ENCODE measurements at places on chromosomes 2 and 18.

DNA sequence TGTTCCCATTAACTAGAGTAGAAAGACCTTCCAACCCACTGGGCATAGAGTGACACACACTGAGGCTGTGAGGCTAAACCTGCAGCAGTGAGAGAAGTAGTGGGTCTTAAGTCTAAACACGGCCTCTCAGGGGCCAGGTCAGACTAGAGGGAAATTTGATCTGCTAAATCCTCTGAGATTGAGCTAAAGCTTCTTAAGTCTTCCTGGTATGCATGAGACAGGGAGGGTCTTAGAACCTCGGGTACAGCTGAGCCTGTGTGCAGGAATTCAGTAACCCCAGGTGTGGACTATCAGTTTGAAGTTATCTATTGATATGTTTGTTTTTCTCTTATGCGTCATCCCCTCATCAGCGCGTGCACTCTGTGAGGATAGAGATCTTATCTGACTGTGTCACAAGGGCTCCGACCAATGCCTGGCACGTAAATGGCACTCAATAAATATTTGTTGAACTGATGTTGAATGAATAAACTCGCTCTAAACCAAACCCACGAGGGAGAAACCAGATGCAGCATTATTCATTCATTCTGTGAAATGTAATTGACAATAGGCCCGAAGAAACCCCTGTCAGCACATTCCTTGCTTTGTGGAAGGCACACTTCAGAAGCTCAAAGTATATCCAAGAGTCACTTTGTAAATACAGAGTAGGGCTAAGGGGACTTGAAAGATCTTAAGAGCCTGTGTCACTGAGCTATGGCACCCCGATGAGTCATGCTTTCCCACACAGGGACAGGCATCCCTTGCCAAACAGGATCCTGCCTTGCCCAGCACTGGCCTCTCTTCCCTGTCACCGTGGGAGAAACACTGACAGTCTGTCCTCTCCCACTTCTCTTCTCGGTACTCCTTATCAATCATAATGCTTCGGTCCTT is 21.7 kb upstream of the RAB10 start:
- DNase-seq, result peak; percentile 92

GRCh38 chr2:209976698-209977385 is 25.6 kb upstream of the RPE start:
- DNase-seq, result no peak

- no peak for DNase-seq
Observed at GRCh38 chr18:79065802-79066201, 3.4 kb upstream of the ATP9B start.

- DNase-seq, result no peak
Observed at GRCh38 chr2:30363406-30363805, 83.6 kb upstream of the LCLAT1 start.

DNA sequence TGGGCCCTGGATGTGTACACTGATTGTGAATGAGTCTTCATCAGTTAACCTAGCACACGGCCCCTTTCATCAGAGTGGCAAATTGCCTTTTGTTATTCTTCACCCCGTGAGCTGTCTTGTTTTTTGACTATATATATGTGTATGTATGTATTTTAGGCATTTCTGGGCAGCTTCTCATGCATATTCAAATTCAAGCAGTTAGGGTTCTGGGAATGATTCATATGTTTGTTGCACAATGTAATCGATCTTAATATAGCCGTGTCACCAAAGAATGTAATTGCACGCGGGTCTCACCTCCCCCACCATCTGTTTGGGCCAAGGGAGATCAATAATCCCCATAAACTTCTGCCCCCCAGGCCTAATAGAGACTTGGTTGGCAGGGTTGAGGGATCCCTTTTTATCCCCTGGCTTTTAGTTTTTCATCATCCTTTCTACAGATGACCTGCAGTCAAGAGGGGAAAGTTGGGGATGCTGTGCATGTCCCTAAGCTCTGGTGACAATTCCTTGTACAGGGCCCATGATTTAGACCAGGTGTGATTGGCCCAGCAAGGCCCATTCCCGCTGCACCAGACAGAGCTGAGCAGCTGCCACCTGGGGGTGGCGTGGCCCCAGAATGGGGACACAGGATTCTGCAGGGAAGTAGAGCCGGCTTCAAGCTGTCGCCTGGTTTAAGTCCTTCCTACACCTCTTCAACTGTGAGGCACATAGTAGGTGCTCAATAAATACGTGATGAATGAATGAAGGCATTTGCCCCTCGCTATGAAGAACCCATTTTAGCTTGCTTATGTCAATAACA is 19.2 kb downstream of the KCNF1 start:
- DNase-seq, result no peak

All from islet precursor cell (in vitro differentiated cells).